ENCODE measurements at places on chromosomes 6 and 20.

DNA sequence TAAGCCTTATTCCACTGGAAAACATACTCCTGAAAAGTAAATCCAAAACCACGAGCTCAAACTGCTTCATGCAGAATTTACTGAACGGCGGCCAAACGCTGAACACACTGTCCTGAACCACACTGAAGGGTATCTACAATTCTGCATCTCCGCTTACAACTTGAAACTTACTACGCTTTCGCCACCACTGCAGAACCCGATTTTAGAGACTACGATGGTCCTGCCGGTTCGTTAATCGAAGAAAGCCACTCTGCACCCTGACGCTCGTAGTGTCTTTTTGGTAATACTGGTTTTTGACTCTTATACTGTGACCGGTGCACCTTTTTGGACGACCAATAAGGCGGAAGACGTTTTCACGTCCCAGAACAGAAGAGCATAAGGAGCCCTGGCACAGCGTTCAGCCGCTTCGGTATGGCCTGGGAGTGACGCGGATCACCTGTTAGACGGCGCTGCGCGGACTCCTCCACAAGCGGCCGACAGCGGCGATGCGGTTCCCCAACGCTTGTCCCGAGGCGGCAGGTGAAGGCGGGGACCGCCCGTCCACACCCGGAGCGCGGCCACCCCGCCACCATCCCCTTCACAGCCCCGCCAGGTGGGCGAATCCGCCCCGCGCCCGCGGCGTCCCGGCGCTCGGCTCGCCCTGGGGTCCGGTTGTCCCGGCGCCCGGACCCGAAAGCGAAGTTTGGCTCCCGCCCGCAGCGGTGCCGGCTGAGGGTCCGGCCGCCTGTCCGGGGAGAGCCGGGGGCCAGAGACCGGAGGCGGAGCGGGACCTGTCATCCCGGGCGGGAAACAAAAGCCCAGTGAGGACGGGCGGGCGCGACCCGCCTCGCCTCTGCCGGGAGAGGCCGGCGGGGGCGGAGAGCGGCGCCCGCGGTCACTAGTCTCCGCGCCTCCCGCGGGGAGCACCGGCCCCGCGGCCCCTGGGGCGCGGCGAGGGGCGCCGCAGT, 784 bp downstream of the FKBP5 start:
- peak; percentile 33 for DNase-seq

DNA sequence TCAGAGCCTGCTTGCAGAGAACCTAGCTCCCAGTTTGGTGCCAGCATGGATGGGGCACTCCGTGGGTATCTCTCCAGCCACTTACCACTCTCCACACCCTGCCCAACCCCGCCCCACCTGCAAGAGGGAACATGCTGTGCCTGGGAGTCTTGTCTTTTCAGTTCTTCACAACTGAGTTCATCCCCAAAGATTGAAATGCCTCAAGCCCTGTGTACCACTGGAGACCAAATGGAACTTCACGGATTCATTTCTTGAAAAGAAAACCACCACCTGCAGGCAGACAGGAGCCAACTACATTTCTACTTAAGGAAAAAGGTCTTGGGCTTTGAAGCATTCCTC, 50.1 kb downstream of the TRERF1 start:
- no peak for DNase-seq

- no peak for DNase-seq
These were observed 188.1 kb downstream of the CD83 start for GRCh38 chr6:14305624-14306023.

DNA sequence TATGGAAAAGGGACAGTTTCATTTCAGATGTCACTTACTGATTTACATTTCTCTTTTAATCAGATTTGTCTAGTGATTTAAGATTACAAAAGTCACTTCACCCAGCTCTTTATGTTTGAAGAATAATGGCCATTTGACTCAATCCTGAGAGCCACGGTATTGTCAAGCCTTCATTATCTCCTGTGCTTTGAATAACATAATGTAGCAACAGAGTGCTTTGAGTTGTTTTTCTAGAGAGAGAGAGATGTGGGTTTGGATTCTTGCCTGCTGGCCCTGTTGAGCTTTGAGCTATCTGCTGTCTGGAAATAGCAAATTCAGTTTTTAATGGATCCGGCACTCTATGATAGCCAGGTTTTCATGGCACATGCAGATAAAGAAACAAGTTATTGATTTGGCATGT, 478.4 kb upstream of the SOX4 start:
- DNase-seq, result no peak

- no peak for DNase-seq
These were observed 3.0 kb downstream of the PRSS16 start for GRCh38 chr6:27250277-27251111.

- DNase-seq, result no peak
These were observed 791.5 kb downstream of the TFAP2A start for GRCh38 chr6:9623228-9623832.

GRCh38 chr6:42071881-42072583, 21.7 kb downstream of the TAF8 start:
- DNase-seq, result no peak

- no peak for DNase-seq
These were observed 606.5 kb upstream of the NOX3 start for GRCh38 chr6:156062091-156062563.

GRCh38 chr6:15062516-15063252, 183.2 kb upstream of the JARID2 start:
- DNase-seq, result peak; percentile 95

DNA sequence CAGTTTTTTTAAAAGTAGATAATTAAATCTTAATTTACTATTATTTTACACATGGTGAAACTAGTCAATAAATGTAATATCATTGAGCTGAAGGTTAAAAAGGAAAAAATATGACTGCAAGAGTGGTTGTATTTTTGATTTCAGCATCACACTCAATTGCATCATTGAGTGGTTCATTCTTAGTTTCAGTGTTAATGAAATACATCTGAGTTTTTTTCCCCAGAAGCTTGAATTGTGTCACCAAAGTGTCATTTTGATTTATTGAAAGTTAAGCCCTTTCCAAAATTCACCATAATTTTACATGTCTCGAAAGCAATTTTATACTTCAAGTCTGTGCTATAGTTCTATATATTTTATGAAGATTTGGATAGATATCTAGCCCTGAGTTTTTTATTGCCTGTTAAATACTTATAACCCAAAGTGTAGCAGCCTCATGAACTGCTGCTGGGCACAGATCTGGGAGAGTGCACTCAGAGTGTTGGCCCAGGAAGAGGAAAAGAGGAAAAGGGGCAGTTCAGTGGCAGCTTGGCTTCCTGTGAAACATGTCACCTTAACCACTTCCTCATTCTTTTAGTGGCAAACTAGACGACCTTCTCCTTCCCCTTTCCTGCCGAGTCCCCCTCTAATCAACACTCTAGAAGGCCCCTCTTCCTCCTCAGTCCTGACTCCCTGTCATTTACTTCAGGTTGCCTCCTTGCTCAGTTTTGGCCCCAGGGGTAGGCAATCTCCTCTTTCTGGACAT, 140.7 kb downstream of the ESR1 start:
- peak; percentile 47 for DNase-seq

DNA sequence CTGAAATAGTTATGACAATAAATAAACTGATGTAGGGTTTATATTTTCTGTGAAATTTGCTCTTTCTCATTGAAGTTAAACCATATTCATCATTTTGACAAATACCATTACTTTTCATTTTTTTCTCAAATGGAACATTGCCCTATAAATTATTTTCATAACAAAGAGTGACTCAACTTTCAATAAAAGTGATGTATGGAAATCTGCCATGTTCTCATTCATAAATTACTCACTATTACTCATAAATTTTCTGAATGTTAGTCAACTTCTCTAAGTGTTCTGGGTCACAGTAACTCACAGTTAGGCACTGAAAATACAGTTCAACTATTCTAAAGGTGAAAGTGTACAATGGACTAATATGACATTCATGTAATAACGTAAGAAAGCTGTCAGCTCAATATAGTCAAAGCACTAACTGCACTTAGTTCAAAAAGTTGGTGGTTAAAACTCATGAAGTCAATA, 19.0 kb upstream of the STX11 start:
- peak; percentile 61 for DNase-seq

- DNase-seq, result no peak
These were observed at the start of gene INSM1 for GRCh38 chr20:20367575-20368417. Gene INSM1 (plus strand): TSS chr20:20368104. CDS start chr20:20368268, 164 bp downstream.

DNA sequence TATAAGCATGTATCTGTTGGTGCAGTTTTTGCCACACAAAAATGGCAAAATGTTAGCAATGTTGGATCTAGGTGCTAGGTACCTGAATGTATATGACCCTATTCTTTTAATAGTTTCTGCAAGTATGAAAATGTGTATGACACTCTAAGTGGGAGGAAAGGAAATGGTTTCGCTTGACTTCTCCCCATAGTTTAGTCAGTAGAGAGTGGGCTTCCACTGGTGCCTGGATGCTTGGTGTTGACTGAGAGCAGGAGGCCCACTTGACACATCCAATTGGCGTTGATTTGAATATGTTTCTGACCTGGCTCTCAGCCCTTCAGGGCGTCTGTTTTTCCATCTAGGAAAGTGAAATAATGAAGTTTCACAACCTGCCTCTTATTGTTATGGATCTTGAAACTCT, 41.8 kb upstream of the GABRR1 start:
- DNase-seq, result no peak

GRCh38 chr6:106979435-106979884, 4.9 kb upstream of the CD24 start:
- peak; percentile 63 for DNase-seq

GRCh38 chr20:15288106-15288505, 950.7 kb upstream of the FLRT3 start:
- DNase-seq, result no peak

GRCh38 chr6:126919947-126920346, 198.5 kb upstream of the RSPO3 start:
- DNase-seq, result no peak

DNA sequence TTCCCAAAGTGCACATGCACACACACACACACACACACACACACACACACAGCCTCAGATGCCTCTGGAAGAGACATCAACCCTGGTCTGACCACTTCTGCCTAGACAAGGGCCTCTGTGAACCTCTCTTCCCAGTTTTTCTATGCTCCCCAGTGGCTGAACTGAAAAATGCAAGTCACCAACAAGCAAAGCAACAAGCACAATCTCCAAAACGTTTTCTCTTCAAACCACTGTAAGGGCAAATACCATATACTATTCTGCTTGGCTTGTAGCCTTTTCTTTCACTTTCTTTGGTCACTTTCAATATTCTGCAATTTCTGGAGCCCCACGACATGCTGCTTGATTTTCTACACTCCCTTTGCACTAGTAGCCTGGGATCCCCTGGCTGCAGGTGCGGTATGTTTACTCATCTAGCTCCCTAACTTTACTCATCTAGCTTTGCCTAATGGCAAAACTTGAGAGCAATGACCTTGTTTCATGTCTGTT, 121.4 kb upstream of the DST start:
- peak; percentile 33 for DNase-seq

DNA sequence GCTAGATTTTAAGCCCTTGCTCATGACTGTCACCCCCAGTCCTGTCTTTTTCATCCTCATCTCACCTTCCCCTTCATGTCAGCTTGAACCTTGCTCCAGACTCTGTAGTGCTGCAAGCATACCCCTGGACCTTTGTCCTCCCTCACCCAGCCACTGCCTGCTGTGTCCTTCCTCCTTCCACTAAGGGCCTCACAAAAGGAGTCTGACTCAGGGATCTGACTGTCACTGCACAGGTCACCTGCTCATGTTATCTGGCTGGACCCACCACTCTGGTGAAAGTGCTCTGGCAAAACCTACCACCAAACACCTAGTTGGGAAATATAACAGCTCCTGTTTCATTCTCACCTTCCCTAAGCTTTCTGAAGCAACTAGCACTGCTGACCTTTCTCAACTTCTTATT, 151.4 kb downstream of the INSM1 start:
- DNase-seq, result no peak

GRCh38 chr6:53375847-53376246, 27.1 kb upstream of the ELOVL5 start:
- DNase-seq, result no peak

DNA sequence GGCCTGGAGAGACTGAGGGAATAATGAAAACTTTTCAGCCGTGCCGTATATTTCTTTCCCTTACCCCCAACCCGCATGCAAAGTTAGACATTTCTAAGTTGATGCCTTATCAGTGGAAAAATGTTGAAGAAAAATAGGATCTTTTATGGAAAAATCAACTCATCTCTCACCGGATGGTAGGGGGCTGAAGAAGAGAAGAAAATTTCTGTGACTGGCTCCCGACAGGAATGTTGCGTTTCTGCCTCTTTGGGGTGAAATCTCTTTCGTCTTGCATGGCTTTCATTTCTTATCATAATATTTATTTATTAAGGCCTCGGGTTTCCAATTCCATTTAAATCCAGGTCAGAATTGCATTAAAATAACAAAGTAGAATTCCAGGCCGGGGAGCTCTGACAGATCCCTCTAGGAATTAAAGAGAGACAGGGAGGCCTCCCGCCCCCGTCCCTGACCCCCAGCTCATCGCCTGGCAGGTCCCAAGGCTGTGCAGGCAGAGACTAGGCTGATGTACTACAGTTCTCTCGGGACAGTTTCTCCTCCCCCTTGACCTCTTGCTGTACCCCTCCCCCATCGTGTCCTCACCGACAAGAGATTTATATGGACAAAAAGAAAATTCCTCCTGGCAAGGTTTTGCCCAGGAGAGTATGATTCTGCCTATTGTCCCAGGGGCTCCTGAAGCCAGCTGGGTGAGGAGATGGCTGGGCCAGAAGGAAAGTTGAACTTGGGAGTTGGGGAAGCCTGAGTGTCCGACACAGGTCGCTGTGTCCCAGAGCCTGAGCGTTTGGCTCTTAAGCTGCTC, 1.3 kb downstream of the SCUBE3 start:
- DNase-seq, result no peak

DNA sequence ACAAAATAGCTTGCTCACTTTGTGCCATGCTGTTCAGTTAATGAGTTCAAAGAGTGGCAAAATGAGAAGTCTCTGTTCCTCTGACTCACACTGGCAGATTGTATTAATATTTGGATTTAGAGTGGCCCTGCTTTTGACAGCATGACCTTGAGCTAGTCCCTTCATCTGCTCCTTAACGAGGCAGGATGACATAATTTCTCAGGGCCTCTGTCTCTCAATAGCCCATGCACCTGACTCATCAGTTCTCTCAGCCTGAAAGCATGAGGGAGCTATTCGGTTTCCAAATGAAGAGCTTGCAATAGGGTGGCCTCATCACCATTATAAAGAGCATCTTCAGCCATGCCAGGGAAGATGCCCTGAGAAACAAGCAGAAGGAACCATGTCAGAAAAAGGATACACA, 38.2 kb downstream of the CAP2 start:
- no peak for DNase-seq

GRCh38 chr20:21184819-21185218, 58.9 kb downstream of the KIZ start:
- DNase-seq, result no peak

DNA sequence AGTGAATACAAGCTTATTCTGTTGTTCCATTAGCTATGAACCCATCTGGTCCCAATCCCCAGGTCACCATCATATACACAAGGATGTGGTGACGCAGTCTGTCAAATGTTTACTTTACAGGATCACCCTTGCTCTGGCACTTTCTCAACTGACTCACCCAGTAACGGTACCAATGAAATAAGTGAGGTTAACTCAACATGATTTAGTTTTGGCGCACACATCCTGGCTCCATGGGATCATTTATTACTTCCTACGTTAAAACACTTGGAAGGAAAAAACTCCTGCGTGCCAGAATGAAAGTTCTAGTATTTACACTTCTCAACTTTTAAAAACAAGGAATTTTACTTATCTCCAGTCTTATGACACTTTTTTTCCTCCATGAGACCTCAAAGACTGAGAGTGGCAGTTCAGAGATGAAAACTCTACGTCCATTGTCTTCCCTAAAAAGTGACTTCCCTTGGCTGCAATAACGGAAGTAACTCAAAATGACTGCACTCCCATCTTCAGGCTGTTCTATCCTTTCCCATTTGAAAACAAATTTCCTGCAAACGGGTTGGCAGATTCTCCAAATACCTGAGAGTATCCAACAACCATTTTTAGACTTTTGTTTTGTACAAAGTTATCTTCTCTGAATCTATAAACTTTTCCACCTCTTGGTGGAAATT, 15.9 kb downstream of the AGPAT4 start:
- no peak for DNase-seq
